GM23248 (cell line): ENCODE measurements at places on chromosomes 5 and 9. TPM values are rescaled to one million over a fixed set of nuclear protein-coding genes. Genes with fewer than 3 reads are reported as not detected.

The TXNDC8 gene
- not detected in 2 replicates for total RNA-seq

The STPG3 gene
- not detected in 2 replicates for total RNA-seq

The NPR3 gene
- 87.1 and 97.0 TPM in 2 replicates for total RNA-seq

The ADGRD2 gene
- total RNA-seq: not detected in 2 replicates

The PDZD2 gene
- not detected in 2 replicates for total RNA-seq

The ACOT12 gene
- total RNA-seq: not detected in 2 replicates

The PAPPA gene
- 30.3 and 31.5 TPM in 2 replicates for total RNA-seq

The PCDH12 gene
- total RNA-seq: 0.13 TPM in 1 of 2 replicates, not detected in the other

The CFAP90 gene
- 0.32 TPM in 1 of 2 replicates, not detected in the other for total RNA-seq

The GARIN3 gene
- total RNA-seq: not detected in 2 replicates

The COL23A1 gene
- not detected in 2 replicates for total RNA-seq

The IL6ST gene
- 186 and 197 TPM in 2 replicates for total RNA-seq

The LCN6 gene
- total RNA-seq: not detected in 2 replicates

The C5orf47 gene
- total RNA-seq: not detected in 2 replicates

The KLHL3 gene
- total RNA-seq: 0.51 and 1.3 TPM in 2 replicates

The SLC6A7 gene
- total RNA-seq: not detected in 2 replicates
